ENCODE measurements at places on chromosomes 4 and X. TPM values are rescaled to one million over a fixed set of nuclear protein-coding genes. Genes with fewer than 3 reads are reported as not detected.

The RTL5 gene
- total RNA-seq: 0.33 TPM

The AFF2 gene
- 2.2 TPM for total RNA-seq

The ARX gene
- total RNA-seq: not detected

DNA sequence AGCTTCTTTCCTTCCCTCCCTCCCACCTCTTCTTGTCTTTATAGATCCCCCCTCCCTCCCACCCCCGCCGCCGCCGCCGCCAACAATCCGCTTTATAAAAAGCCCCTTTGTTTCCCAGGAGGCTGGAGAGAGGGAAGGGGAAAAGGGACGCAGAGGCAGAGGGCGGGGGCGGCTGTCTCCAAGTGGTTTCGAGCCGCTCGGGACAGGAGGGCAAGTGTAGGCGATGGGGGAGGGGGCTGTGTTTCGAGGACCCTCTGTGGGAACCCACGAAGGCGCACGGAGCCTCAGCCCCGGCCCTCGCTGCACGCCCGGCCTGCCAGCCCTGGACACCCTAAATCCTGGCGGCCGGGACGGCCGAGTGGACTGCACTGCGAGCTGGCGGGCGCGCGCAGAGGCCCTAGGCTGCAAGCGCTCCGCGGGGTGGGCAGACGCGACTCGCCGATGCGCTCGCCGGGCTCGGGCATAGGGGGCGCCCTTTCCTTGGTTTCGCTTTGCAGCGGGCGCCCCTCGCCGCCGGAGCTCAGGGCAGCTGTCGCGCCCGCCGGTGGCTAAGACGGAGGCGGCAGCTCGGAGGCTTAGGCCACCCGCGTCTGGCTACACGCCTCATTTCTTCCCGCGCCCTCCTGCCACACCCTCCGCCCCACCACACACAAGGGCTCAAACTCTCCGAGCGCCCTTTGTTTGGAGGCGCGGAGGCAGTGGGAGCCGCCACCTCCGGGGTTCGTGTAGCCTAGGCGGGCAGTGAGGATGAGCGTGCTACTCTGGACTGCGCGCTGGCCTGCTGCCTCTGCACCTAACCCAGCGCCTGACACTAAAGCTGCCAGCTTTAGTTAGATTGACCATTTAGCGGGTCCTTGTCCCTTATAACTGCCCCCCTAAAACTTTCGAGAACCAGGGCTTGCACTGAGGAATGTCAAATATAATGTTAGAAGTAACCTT is 2.2 kb downstream of the MAMLD1 start:
- peak; percentile 79 for DNase-seq

DNA sequence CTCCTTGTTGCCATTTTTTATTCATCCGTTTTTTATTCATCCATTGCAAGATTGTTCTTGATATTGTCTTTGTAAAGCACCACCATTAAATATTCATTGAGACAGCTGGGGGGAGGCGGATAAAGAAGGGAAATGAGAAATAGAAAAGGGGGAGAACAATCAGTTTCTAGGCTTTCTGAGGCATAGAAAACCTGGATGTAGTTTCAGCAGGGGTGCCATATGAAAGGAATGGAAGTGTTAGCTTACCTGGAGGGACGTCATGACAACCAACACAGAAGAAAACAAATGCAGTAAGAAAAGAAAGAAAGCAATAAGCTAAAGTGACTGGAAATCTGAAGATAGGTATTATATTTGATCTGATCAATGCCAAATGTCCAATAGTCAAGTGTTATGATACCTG is 276.1 kb downstream of the GASK1B start:
- no peak for DNase-seq

- DNase-seq: no peak
Observed at GRCh38 chr4:165737309-165737972, 135.6 kb upstream of the TLL1 start.
